Activated CD8-positive, alpha-beta memory T cell treated with anti-CD3 and anti-CD28 coated beads for 48 hours (primary cell): ENCODE measurements at places on chromosomes 16 and 17.

GRCh38 chr16:10951026-10951425 is 6.7 kb downstream of the CLEC16A start:
- DNase-seq = no peak

- DNase-seq = no peak
Measured at GRCh38 chr17:14752011-14752410, 451.1 kb downstream of the HS3ST3B1 start.

- no peak for DNase-seq
Measured at GRCh38 chr16:13113741-13114140, 212.3 kb downstream of the SHISA9 start.

GRCh38 chr17:7238420-7239090 is 702 bp downstream of the PHF23 start:
- DNase-seq = no peak

GRCh38 chr17:39674702-39675389 is 6.6 kb downstream of the PNMT start:
- DNase-seq = no peak

GRCh38 chr17:19567216-19568015 is 33.8 kb downstream of the SLC47A1 start:
- no peak for DNase-seq

GRCh38 chr16:642189-643049 is 791 bp downstream of the MCRIP2 start:
- no peak for DNase-seq

GRCh38 chr17:40112718-40113109 is 9.1 kb upstream of the MSL1 start:
- no peak for DNase-seq

GRCh38 chr17:798246-798645 is 16.1 kb downstream of the MRM3 start:
- no peak for DNase-seq

DNA sequence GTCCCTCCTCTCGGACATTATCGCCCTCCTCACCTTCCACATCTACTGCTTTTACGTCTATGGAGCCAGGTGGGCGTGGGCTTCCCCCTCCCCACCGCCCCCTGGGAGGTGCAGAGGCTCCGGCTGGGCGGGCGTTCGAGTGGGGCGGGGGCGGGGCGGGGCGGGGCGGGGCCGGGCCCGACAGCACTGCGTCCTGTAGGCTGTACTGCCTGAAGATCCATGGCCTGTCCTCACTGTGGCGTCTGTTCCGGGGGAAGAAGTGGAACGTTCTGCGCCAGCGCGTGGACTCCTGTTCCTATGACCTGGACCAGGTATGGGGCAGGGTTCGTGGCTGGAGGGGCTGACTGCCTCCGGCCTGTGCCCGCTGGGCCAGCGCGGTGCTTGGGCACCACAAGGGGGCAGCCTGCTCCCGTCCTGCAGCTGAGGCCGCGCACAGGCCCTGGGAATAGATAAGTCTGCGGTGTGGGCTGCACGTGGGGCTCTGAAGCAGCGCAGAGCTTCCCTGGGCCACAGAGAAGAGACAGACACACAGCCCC is 9.2 kb downstream of the PIGQ start:
- no peak for DNase-seq

DNA sequence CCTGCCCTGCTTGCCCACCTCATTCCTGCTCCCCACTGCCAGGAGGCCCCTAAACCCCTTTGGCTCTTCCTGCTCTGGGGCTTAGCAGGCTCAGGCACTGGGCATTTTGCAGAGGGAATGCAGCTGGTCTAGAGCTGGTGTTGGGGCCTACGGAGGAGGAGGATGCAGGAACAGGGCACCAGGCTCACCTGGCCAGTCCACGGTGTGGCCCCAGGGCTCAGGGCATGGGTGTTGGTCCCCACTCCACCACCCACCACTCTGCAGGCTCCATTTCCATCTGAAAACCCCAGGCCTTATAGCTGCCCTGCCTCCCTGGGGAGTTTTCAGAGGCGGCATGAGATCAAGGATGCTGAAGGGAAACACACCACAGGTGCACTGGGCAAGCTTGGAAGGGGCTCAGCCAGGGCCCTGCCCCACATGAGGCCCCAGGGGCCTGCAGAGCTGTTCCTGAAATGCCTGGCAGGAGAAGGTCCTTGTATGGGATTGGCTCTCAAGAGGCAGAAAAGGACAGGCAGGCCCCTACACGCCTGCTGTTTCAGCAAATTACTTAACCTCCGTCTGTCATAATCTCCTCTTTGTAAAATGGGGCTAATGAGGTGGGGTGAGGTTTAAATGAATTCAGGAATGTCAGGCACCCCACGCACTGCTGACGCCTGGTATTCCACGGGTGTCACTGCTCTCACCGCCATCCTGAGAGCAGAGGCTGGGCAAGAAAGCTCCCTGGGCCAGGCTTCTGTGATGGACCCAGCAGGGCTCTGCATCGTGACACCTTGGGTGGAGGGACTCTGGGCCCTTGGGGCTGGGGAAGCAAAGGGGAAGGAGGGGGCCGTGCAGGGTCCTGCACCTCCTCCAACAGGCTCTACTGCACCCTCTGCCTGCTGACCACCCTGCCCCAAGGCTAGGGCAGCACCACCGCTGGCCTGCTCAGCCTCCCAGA is 9.3 kb downstream of the SLC47A2 start:
- no peak for DNase-seq

DNA sequence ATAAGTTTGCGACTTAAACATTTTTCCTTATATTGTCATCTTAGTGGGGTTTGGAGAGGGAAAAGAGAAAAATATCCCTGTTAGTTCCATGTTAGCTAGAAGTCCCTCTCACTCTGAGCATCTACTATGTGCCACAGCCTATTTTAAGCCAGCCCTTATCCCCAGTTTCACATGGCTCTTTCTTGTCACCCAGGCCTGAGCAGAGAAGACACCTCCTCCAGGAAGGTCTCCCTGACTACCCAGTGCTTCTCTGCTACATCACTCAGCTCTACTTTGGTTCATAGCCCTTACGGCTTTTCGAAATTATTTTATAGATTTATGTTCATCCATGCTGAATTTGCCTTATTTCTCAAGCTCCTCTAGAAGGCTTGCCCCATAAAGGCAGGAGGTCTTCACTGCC is 7.2 kb upstream of the MAP2K3 start:
- DNase-seq = no peak

GRCh38 chr17:56822725-56823124 is 11.0 kb downstream of the C17orf67 start:
- DNase-seq = no peak

- no peak for DNase-seq
Measured at GRCh38 chr16:895371-895770, 75.4 kb downstream of the LMF1 start.

GRCh38 chr17:40343219-40344119 is 21.1 kb downstream of the GJD3 start:
- no peak for DNase-seq

- no peak for DNase-seq
Measured at GRCh38 chr17:79702034-79702433, 28.7 kb upstream of the ENPP7 start.

- DNase-seq = no peak
Measured at GRCh38 chr16:83338941-83339340, 468.8 kb upstream of the HSBP1 start.

DNA sequence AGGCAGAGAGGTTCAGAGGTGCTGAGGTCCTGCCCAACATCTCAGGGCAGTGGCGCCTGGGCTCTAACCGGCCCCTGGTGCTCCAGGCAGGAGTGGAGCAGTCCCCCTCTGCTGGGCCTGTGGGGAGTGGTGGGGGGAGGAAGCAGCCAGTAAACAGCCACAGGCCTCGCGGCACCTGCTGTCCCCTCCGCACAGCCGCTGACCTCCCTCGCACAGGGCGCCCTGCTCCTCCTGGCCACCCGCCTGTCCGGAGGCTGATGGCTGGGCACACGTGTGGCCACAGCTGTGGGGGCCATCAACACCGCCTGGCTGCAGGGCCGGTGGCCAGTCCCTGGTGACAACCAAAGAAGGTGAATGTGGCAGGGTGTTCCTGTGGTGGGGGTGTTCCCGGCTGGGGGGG is 36.8 kb upstream of the PABPN1L start:
- DNase-seq = no peak

- no peak for DNase-seq
Measured at GRCh38 chr17:78013683-78014467, 55.4 kb downstream of the TNRC6C start.

DNA sequence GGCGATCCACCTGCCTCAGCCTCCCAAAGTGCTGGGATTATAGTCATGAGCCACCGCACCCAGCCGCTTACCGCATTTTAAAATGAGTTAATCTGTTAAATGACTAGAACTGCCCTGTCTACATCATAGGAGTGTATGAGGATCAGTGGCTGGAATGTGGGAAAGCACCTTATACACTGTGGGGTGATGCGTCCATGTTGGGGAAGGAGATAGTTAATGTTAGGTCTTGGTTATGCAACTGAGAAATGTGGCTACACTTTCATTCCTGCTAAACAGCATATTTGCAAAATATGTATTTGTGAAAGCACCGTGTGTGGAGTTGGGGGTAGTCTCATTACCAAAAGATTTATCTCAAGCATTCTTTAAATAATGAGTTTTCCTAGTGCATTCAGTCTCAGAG is 107.6 kb downstream of the SPACA3 start:
- DNase-seq = no peak

DNA sequence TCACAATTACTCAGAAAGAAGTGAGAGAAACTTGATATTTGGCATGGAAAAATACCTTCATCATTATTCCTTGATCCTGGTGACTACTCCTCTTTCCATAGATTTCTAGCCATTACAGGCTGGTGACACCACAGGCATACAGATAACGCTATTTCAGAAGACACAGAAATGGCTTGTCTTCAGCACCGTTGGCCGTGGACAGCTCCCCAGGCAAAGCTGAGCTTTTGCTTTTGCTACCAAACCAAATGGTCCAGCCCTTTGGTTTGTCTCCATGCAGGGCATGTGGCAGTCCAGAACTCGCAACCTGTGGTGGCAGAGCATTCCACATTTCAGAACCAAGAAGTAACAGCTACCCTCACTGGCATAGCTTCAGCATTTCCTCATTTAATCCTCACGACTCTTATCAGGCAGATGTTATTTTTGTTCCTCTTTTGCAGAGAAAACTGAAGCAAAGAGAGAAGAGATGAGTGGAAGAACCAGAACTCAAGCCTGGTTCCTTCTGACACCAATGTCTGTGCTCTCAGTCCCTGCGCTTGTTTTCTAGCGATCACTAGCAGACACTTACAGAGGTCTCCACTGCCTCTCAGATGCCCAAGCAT is 55.5 kb downstream of the HS3ST4 start:
- DNase-seq = no peak

DNA sequence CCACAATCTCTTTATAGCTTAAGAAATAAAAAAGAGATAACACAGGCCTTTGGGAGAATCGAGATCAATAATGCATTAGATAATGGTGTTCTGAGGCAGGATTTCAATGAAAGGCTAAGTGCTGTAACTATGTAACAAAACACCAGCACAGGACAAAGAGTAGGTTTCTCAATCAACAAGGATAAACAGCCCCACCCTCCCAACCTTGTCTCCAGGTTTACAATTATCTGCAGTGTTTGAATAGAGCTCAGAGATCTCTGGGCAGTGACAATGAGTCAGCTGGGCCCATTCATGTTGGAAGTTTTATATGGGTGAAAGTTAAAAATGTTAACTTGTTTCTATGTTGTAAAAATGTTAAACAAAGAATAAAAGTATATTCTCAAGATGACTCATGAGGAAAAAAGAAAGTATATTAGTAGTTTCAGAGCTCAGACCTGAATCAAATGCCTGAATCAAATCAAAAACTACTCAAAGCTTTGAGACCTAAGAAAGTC is 17.0 kb upstream of the KRT20 start:
- no peak for DNase-seq

GRCh38 chr16:1034230-1035065 is 38.1 kb upstream of the SSTR5 start:
- DNase-seq = no peak

GRCh38 chr17:9364837-9365430 is 210.7 kb downstream of the STX8 start:
- DNase-seq = no peak

DNA sequence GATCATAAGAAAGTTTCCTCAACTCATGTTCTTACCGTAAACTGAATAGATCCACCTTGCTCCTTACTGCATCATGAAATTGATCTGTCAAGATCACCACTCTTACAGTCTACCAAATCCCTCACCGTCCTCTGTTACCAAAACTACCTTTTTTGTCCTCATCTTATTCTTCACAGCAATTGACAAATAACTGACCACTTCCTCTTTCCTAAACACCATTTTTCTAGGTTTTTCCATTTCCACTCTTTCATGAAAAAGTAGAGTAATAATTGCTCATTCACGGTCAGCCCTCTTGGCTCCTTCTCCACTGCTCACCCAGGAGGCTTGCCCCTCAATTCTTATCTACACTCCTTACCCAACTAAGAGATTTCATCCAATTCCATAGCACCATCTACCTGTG is 44.9 kb downstream of the ABCA5 start:
- no peak for DNase-seq

GRCh38 chr17:67217446-67217845 is 27.6 kb downstream of the HELZ start:
- DNase-seq = no peak

GRCh38 chr17:79930877-79931816 is 91.9 kb upstream of the CBX4 start:
- DNase-seq = no peak

DNA sequence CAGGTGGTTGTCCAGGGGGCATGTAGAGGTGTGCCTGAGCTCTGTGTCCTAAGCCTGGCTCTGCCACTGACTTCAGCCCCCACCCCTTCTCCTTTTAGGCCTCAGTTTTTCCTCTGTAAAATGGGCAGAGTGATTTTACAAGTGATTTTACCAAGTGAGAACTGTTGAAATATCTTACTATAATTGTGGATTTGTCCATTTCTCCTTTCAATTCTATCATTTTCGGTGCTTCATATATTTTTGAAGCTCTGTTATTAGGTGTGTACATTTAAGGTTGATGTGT is 21.7 kb upstream of the HOXB9 start:
- DNase-seq = no peak

- no peak for DNase-seq
Measured at GRCh38 chr16:2450535-2450934, 9.4 kb upstream of the TEDC2 start.

GRCh38 chr17:40953881-40954280 is 12.9 kb downstream of the KRT39 start:
- no peak for DNase-seq
